NCI-H1417 (cell line): ENCODE measurements at places on chromosomes 6 and 20.

- no peak for DNase-seq
Observed at GRCh38 chr6:152993431-152993830, 9.1 kb downstream of the MTRF1L start.

DNA sequence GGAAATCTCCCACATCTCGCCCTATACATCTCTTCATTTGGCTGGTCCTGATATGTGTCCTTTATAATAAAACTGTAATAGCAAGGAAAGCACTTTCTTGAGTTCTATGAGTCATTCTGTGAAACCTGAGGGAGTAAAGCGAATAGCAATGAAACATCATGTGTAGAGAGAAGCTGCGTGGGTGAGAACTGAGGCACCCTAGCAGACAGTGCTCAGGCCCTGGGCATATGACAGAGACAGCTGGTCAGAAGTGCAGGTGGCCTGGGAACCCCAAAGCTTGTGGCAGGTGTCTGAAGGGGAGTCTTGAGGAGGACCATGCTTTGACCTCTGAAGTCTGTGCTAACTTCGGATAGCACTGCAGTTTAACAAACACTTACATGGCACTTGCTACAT, 1.3 kb upstream of the BLOC1S5 start:
- DNase-seq, result no peak

- DNase-seq, result no peak
Observed at GRCh38 chr6:45772051-45772450, 243.6 kb downstream of the CLIC5 start.

GRCh38 chr6:43088654-43089056, 12.5 kb downstream of the PTK7 start:
- no peak for DNase-seq
